Upper lobe of left lung (tissue), 6 donors: ENCODE measurements at places on chromosomes 4 and X. TPM values are rescaled to one million over a fixed set of nuclear protein-coding genes. Genes with fewer than 3 reads are reported as not detected.

- no peaks in the 10 kb centered on the region for H3K4me1 ChIP-seq
- H3K27me3 ChIP-seq = peaks cover 2% of the 10 kb centered on the region
- no peaks in the 10 kb centered on the region for H3K36me3 ChIP-seq
Measured at GRCh38 chr4:7626531-7626930, 191.8 kb upstream of the PSAPL1 start.

The PPA2 gene
- total RNA-seq = 71.9 TPM

GRCh38 chrX:74925225-74926088 is at the start of gene NEXMIF:
Gene NEXMIF (minus strand): TSS chrX:74925452.
- H3K4me1 ChIP-seq = peaks cover 12% of the 10 kb centered on the region
- no peaks in the 10 kb centered on the region for H3K36me3 ChIP-seq
- peak; percentile 83 for DNase-seq
- no peaks in the 10 kb centered on the region for H3K27me3 ChIP-seq
- peak within 1 kb of the TSS; percentile 36 for H3K4me3 ChIP-seq
- H3K27ac ChIP-seq = peak within 1 kb of the TSS; percentile 60

DNA sequence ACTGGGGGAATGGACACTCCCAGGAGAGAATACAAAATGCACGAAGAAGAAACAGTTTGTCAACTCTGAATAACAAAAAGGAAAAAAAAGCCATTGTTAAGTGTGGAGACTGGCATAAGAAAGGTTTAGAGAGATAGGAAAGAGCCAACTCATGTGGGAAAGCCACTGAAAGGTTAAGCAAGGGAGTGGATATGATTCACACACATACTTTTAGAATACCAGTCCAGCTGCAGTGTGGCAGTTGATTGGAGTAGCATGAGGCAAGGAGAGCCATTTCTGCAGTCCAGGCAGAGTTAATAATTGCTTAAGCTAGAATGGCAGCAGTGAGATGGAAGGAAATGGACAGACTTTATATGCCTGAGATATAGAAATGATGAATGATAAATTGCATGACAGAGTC is 36.9 kb upstream of the ADAD1 start:
- no peak overlapping the region for H3K4me3 ChIP-seq
- no peaks in the 10 kb centered on the region for H3K27me3 ChIP-seq
- DNase-seq = no peak
- no peaks in the 10 kb centered on the region for H3K4me1 ChIP-seq
- peaks cover 13% of the 10 kb centered on the region for H3K36me3 ChIP-seq
